Omental fat pad (tissue), 4 donors: ENCODE measurements at places on chromosomes 11 and 22.

DNA sequence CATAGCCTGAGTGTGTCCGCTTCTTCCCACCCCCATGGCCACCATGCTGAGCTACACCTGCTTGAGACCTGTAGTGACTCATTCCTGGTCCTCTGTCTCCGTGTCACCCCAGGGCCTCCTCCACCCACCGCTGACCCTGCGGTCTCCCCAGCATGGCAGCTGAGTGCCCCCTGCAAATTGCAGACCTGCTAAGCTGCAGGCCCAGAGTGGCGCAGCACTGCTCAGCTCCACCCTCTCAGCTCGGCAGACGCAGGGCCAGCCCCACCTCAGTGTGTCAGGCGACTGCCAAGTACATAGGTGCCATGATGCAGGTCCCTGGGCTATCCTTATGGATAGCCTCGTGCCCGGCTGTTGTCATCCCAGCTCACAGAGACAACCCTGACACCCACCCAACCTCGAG, 13.1 kb downstream of the MS4A15 start:
- no peak for DNase-seq

DNA sequence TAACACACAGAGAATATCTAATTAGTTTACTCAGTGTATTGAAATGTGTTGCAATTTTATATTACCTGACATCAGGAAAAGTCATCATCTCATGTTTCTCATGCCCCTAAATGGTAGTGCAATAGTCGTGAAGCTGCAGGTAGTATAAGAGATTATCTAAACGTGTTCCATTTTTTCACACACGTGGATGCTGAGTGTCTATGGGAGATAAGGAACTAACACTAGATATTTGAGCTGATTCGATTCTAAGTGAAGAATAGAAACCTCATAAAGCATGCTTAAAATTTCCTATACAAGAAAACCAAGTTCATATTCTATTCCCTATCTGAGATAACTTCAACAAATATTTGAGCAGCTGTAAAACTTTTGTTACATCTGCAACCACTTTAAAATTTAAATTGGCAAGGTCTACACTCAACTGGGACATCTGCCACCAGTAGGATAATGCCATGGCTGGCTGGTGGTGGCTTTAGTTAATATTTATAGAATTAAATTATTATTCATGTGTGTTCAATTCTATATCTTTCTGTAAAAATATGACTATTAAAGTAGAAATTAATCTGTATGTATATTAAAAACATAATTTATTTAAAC, 388.8 kb downstream of the LUZP2 start:
- DNase-seq: no peak

DNA sequence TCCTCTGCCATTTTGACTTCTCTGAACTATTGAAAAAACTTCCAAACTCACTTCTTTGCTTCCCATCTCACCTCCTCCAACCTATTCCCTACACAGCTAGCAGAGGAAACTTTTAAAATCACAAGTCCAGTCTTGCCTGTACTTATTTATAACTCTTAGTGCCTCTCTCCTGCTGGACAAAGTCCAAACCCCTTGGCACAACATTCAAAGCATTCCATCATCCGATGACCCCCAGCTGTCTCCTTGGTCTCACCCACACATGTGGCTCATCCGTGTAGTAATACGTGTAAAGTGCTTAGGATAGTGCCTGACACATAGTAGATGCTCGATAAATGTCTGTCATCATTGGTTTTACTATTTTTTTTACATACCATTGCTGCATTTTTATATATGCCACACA, 101.4 kb downstream of the PARVA start:
- DNase-seq: no peak

GRCh38 chr11:43393765-43394355, 35.1 kb downstream of the TTC17 start:
- no peak for DNase-seq

DNA sequence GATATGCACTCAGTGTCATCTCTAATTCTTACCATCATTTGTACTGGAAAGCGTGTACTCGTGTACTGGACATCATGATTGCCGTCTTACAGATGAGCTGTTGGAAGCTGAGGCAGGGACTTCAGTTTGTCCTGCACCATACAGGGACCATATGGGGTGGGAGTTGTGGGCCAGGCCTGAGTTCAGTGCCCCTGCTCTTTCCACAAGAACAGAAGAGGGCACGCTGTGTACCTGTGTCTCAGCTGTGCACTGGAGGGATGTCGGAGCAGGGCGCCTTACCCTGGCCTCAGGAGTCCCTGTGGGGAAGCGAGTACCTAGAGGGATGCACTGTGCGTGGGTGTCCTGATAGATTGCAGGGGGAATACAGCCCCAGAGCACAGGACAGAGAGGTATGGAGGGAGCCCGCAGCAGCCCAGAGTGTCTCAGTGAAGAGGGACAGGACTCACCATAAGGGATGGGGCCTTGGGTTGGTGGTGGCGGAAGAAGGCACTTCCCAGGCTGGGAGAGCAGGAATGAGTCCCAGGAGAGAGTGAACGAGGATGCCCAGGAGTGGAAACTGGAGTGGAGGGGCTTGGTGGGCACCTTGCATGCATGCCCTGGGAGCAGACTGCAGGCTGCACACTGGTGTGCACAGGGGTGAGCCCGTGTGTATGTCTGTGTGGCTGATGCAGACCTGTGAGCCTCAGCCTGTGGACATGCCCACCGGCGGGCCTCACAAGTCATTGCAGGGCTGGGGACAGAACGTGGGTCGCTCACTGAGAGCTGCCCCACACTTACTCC, 329.7 kb downstream of the TBC1D22A start:
- no peak for DNase-seq

DNA sequence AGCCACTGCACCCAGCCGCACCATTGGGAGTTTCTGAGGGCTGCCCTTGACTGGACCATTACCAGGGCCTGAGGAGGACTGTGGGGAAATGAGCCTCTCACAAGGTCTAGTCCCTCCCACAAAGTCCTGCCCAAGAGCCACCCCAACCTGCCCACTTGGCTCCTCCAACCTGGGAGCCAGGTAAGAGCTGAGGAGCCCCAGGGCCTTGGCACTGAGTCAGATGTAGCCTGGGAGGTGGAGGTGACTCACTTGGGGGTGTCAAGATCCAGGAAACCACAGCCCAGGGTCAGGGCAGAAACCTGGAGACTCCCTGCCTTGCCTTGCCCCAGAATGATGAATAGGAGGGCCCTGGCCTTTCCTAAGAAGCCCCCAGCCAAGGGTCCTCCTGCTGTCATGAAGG, 25.8 kb upstream of the P2RY2 start:
- DNase-seq: no peak

DNA sequence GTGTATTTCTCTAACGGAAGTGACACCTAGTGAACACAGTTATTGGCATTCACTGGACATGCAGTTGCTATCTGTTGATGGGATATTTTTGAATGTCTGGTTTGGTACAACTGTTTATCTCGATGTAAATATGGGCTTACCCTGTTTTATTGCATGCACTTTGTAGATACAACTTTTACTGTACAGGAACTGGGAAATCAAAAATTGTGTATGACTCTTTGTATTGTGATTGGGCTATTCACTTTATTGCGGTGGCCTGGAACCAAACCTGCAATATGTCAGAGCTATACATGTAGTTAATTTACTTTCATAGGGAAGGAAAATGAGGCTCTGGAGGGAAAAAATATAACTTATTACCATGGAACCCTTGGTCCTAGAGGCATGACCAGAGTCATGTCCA, 380.7 kb upstream of the KIRREL3 start:
- no peak for DNase-seq

- no peak for DNase-seq
These were observed 7.2 kb downstream of the CHEK2 start for GRCh38 chr22:28734393-28734792.

- no peak for DNase-seq
These were observed 23.9 kb downstream of the STIM1 start for GRCh38 chr11:3879216-3879966.

- DNase-seq: no peak
These were observed 87.8 kb downstream of the CACNA1I start for GRCh38 chr22:39658367-39658766.

DNA sequence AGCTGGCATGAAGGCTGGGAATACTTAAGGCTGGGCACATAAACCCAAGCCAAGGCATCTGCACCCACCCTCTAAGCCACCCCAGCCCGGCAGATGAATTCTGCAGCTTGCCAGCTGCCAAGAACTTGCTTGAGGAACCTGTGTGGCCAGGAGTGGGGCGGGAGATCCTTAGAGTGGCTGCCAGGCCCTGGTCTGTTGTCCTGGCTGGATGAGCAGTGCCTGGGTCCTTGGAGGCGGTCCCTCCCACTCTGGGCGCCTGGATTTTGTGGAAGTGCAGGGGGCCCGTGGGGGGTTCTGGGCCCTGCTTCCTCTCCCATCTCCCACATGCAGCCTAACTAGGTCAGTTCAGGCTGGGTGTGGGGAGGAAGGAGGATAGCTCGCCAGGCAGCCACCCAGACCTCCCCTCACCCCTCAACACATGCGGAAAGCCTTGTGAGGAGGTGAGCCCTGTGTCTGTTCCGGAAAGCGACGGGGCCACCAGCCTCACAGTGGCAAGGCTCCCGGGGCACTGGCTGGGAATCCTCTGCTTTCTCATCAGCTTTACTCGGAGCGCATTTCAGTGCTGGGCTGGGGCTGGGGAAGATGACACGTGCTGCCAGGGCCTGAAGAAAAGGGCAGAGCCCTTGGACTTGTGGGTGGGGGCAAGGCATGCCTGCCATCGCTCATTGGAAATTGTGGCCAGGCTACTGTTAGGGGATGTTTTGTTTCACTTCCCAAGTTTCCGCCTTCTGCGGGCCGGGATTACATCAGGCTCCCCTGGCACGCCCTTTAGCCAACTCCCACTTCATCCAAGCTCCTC, 8.4 kb downstream of the DAGLA start:
- DNase-seq: no peak

- DNase-seq: no peak
These were observed 8.0 kb downstream of the TUBGCP6 start for GRCh38 chr22:50236731-50237409.

GRCh38 chr11:31987118-31988005, 103.5 kb upstream of the RCN1 start:
- DNase-seq: no peak
